MM.1S (cell line): ENCODE measurements at places on chromosomes 7 and 10.

GRCh38 chr10:118112543-118113125 is 65.9 kb upstream of the RAB11FIP2 start:
- DNase-seq: no peak

DNA sequence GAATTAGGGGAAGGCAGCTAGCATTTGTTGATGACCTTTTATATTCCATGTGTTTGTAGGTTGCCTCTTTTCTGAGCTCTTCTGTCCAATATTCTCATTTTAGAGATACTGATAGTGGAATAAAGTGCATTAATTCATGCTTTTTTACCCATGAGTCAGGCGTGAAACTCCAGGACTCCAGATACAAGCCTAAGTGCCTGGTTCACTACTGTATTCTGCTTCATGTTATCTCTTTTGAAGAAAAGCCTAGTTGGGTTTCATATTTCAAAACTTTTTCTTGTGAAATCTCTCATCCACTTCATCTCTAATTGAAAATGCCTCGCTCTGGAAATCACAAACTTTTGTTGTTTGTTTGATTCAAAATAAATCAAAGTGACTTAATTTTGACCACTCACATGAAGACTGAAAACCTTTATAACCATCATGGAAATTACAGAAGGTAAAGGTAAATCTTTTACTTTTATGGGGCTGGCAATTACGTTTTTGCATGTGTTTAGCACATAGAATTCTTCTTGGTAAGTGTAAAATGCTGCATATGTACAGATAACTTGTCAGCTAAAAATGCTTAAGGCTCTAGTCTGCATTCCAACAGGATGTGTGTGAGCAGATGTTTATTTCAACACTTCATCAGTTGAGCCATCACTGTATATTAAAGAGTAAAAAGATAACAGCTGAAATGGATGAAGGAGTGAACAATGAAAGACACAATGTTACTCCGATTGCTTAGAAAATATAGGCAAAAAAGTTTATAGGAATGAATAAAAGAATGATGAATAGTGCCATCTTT is 961.8 kb upstream of the CELF2 start:
- no peak for DNase-seq

- DNase-seq: no peak
These were observed 359.5 kb downstream of the PTEN start for GRCh38 chr10:88222881-88223280.

GRCh38 chr10:81031774-81032173 is 494.1 kb downstream of the SH2D4B start:
- peak; percentile 50 for DNase-seq

DNA sequence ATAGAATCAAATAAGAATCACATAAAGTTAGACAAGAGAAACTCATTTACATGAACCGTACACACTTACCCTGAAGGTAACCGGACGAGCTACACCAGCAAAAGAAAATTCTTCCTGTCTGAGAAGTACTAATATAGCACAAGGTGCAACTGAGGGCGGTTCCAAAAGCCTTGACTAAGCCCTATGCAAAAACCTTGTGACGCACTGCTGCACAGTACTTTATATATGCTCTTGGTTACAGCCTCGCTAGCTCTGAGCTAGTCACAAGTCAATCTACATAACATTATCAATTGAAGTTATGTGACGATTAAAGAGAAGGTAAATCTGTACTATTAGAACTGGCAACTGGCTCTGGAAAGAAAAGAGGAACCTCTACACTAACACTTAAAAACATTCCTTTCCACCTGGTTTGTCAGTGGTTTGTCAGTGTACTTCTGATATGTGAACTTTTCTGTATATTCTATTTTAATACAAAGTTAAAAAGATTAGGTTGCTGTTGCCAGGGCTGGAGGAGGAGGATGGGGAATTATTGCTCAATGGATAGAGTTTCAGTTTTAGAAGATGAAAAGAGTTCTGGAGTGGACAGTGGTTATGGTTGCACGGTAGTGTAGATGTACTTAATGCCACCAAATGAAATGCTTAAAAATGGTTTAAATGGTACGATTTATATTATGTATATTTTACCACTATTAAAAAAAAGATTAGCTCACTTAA is 21.6 kb downstream of the NT5C3A start:
- DNase-seq: peak; percentile 96

DNA sequence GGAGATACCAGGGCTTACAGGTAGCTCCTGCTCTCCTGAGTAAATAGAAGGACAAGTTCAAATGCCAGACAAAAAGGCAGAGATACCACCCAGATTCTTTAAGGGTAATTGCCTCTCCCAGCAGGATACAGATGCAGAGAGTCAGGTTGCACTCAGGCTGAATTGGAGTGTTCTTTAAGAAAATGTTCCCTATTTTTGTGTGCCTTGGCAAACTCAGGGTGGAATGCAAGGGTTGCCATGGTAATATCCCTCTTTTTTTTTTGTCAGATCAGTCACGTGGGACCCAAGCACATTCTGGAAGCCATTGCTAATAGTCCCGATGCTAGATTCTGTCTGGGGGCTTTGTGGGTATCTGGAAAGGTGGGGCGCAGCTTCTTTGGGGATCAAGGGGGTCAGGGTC is 628.0 kb downstream of the CALN1 start:
- no peak for DNase-seq

DNA sequence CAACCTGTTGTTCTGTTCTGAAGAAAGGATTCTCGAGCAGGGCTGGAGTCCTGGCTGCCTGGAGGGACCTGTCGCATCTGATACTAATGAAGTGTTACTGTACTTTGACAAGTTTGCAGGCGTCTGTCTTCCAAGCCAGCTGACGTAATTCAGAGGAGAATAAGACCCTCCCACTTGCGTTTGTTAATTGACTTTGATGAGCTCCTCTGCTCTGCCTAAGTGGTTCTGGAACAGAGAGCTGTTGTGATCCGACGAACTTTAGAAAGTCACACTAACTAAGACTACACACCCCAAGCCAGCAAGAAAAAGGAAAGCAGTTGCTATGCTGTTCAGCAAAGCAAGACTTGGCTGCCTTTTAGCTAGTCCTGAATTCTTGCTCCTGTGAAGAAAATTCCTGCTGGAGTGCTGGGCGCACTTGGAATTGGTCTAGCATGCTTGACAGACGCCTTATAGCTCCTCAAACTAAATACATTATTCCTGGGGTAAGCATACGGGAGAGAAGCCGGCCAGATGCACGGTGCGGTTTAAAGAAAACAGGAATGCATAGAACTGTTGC is 200.3 kb downstream of the CACNB2 start:
- DNase-seq: no peak

- DNase-seq: no peak
These were observed 4.0 kb upstream of the MRPS24 start for GRCh38 chr7:43873300-43873699.

DNA sequence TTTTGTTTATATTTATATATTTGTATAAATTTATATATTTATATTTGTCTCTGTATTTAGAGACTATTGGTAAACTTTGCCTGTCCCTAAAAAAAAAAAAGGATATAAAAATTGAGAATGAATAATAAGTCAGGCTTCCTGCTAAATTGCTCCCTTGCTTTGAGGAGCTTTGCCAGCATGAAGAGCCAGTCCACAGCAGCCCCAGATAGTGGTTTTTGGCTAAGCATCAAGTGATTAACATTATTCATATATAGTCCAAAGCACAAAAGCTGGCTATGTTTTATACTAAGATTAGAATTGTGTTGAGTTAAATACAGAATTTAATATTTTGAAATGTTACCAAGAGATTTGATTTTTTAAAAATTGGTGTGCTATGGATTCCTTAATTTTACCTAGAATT is 264.9 kb upstream of the FERD3L start:
- DNase-seq: no peak

DNA sequence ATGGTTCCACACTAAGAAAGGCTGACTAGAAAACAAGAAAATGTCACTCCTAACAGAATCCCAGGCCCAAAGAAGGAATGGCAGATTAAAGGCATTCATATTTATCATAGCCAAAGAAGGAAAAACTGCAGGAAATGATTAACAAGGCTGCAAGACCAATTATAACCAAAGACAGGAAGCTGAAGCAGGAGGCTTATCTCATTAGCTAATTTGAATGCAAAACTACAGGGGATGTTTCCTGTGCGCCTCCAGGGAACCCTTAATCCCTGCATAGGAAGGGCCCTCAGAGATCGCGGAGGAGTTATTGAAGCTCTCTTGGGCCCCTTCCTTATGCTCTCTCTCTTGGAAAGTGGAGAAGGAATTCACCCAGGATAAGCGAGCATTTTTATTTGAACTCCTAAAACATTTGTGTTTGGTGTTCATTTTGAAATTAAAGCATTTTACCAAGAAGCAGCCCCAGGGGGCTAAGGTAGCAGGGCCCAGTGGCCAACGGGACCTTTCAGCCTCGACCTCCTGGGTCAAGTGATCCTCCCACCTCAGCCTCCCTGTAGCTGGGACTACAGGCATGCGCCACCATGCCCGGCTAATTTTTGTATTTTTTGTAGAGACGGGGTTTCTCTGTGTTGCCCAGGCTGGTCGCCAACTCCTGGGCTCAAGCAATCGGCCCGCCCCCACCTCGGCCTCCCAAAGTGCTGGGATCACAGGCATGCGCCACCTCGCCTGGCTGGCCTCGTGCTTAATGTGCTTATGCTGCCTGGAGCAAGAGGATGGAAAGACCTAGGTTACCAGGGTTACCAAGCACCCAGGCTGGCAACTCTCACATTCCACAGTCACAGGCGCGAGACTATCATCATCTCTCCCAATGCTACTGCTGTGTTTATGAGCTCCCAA is 24.1 kb upstream of the PROSER2 start:
- DNase-seq: no peak

DNA sequence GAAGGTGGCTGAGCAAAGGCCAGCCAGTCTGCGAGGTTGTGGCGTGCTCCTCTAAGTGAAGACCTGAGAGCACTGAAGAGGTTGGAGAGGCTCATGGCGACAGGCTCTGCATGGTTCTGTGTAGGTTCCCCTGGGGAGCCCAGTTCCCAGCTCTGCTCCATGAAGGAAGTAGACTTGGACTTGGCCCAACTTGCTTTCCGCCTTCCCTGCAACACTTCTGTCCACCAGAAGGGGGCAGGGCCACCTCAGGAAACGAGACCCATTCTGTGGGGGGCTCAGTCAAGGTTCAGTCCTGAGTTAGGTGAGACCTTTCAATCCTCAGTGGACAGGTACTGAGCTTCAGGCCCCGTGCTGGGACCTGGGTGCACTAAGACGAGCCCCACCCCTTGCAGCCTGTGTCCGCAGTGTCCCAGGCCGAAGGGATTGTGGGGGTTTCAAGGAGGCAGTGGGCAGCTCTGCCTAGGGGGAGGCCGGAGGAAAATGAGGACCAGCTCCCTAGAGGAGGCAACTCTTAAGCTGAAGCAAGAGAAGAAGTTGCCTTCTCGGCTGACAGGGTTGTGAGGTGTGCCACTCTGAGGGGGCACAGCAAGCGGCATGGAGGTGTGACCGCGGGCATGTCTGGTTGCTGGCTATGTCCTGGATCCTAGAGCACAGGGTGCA is 15.0 kb upstream of the PCBD1 start:
- peak; percentile 37 for DNase-seq

DNA sequence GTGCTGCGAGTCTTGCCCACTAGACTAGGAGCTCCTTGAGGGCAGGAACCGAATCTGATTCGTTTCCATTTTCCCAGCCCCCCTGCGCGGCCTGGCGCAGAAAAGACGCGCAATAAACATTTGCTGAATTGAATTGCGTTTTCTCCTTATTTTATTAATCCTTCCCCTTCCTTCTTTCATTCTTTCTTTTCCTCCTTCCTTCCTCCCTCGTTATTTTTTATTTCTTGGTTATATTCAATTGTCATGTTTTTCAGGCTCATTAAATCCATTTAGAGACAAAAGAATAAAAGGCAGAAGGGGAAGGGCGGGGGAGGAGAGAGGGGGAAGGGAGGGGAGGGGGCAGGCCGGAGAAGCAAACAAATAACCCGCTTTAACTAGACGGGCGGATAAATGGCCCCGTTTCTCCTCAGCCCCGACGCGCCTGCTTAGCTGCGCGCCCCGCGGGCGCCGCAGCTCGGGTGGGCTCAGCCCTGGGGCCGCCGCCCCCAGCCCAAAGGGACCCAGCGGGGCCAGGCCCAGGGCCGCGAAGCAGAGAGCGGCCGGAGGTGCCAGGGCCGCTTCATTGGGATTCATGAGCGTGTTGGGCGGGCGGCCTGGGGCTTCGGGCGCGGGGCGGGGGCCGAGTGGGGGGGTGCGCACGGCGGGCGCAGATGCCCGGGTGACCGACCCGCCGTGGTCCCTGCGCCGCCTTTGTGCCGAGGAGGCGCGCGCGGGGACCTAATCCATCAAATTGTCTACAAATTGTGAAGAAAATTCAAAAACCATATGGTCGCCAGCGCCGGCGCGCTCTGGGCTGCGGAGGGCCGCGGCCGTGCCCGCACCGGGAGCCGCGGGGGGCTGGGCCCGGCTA is 5.0 kb downstream of the LBX1 start:
- DNase-seq: no peak

- DNase-seq: no peak
These were observed 657.2 kb upstream of the GALNT17 start for GRCh38 chr7:70474639-70475234.

DNA sequence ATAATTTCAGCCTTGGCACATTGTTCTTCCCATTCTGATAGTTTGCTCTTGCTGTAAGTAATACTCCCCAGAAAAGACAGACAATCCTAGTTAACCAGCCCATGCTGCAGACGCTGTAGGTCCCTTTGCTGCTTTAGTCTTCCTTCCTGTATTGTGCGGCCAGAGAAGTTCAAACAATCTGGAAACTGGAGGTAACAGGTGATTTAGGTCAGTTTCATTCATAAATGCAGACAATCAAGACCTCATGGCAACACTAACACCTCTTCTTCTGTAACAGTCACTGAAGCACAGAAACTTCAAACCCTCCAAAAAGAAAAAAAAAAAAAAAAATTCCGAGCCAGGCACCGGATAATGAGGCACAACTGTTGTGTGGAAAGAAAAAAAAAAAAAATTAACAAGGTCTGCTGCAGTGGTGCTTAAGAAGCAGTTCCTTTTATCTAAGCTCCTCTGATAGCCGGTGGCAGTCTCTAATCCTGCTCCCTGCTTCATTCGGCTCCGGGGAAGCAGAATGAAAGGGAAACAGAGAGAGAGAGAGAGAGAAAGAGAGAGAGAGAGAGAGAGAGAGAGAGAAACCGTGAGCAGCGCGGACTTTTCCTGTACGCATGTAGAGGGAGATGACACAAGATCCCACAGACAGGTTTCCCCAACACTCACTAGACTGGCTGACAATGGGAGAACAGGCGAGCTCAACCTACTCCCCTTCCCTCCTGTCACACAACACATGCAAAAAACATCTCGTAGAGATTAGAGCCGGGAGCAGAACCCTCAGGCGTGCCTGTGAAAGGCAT is at the start of gene SEMA3A:
Gene SEMA3A, minus strand, starts transcription at position 306 of the 788 bp plus-strand sequence. Its CDS starts 203 bp downstream, at position 103.
- DNase-seq: peak; percentile 15

- peak; percentile 42 for DNase-seq
These were observed 108.6 kb downstream of the SRI start for GRCh38 chr7:88111140-88111743.

DNA sequence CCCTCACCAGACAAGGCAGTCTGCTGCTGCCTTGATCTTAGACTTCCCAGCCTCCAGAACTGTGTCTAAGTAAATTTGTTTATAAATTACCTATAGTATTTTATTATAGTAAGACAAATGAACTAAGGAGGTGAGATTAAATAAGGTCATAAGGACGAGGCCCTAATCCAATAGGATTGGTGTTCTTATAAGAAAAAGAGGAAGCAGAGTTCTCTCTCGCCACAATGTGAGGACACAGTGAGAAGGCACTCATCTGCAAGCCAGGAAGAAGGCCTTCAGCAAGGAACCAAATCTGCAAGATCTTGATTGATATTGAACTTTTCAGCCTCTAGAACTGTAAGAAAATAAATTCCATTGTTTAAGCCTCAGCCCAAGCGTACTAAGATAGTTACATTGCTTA is 6.1 kb upstream of the ZNF438 start:
- DNase-seq: no peak

- DNase-seq: no peak
These were observed 13.4 kb downstream of the COL13A1 start for GRCh38 chr10:69815104-69815503.

GRCh38 chr10:60978287-60979115 is 34.5 kb upstream of the RHOBTB1 start:
- DNase-seq: no peak
